G401 (cell line): ENCODE measurements at places on chromosomes 7 and 10.

- DNase-seq = no peak
Observed at GRCh38 chr7:39898867-39899266, 51.2 kb upstream of the CDK13 start.

DNA sequence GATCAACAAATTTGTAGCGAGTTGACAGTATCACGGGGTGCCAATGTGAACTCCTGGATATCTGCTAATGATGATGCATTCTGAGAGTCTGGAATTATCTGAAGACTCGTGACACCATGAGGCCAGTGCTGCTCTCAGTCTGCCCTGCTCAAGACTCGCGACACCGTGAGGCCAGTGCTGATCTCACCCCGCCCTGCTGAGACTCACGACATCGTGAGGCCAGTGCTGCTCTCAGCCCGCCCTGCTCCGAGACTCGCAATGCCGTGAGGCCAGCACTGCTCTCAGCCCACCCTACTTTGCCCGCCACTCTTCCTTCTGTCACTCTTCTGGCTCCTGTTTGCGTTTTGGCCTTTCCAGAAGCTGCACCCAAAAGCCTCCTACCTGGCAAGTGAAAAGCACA lies 411.8 kb downstream of the PTPRN2 start:
- DNase-seq = no peak

GRCh38 chr10:50851884-50852671 lies 33.3 kb downstream of the A1CF start:
- DNase-seq = peak; percentile 48

GRCh38 chr10:91328320-91328984 lies 81.7 kb upstream of the HECTD2 start:
- no peak for DNase-seq

GRCh38 chr10:113618338-113618737 lies 45.5 kb downstream of the NRAP start:
- DNase-seq = no peak

- DNase-seq = peak; percentile 79
Observed at GRCh38 chr7:67625257-67625737, 628.7 kb downstream of the TYW1 start.

- no peak for DNase-seq
Observed at GRCh38 chr7:7918736-7919448, 49.7 kb upstream of the GLCCI1 start.

DNA sequence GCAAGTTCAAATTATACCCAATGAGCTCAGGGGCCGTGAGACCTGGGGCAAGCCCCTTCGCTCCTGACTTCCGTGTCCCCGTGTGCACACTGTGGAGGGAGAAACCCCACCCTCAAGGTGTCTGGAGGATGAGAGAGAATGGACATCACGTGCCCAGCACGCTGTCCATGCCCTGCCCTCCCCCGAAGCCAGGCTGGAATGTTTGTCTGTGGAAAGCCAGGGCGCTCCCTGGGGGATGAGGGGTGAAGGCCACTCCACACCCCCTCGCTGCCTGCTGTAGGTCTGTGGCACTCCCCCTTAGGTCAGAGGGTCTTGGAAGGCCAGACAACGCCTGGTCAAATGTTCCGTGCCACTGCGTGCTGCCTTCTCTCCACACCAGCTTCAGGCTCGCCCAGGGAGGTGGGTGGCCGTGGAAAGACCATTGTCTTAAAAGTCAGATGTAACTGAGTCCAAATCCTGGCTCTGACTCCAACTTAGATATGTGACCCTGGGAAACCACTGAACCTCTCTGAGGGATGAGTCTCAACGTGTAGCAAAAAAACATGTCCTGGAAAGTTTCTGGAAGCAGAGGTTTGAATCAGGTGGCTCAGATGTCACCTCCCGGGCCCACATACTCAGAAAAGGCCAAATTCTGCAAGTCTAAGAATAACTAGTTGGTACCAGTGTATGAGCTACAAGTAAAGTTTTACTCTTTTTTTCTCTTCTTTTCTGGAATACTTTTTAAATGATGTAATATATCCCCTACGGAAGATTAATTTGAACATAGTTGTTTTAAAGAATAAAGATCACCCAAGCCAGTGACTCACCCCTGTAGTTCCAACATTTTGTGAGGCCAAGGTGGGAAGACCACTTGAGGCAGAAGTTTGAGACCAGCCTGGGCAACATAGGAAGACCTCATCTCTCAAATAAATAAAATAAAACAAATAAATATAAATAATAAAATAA lies 24.9 kb downstream of the RCC1L start:
- no peak for DNase-seq

- DNase-seq = no peak
Observed at GRCh38 chr7:48004032-48004431, 24.6 kb upstream of the HUS1 start.

DNA sequence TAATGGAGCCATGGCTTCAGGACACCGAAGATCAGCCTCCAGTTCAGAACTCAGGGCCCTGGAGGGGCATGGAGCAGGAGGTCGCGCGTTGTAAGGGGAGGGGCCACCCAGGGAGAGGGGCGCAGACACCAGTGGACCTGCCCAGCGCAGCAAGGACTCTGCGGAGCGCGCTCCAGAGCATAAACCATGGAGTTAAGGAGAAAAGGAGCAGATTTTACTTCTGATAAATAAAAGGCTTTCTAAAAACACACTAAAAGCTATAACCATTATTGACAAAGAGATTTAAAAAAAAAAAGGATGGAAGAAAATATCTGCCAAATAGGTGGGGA lies 10.5 kb downstream of the CALY start:
- DNase-seq = peak; percentile 22

GRCh38 chr7:136551618-136552017 lies 316.8 kb upstream of the CHRM2 start:
- no peak for DNase-seq

GRCh38 chr10:697097-697875 lies 7.8 kb upstream of the DIP2C start:
- no peak for DNase-seq

DNA sequence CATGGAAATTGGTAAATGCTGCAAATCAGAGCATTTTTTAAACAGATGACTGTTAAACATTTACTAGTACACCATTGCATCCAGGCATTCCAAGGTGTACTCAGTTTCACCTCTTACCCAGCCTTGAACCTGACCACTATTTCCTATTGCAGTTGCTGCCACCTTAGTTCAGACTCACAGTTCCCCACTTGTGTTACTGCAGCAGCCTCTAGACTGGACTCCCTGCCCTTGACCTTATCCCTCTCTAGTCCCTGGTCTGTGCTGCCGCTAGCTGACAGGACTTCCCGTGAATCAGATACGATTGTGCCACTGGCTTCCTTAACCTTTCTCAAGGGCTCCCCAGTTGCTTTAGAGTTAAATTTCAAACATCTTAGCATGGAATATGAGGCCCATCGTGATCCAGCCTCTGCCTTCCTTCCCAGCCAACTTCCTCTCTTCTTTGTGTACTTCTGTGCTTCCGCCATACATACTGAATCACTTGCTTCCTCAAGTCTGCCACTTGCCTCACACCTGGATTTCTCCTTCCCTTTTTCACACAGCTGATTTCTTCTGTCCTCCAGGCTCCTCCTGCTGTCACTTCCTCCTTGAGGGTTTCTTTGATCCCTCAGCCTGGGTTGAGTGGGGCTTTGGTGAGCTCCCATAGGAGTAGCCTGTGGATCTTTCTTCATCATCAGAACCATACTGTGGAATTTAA lies 118.7 kb upstream of the GJD4 start:
- no peak for DNase-seq

GRCh38 chr10:114855776-114856543 lies 34.4 kb downstream of the FHIP2A start:
- no peak for DNase-seq
